Activated CD4-positive, alpha-beta T cell treated with anti-CD3 and anti-CD28 coated beads, Interleukin-2, amount 10 ng/mL, durations not matched to agents 24 days and 14 days (primary cell): ENCODE measurements at places on chromosomes 11 and 22. TPM values are rescaled to one million over a fixed set of nuclear protein-coding genes. Genes with fewer than 3 reads are reported as not detected.

GRCh38 chr11:61173456-61173855 lies 12.2 kb upstream of the VPS37C start:
- DNase-seq, result no peak

The CEND1 gene
- 3.8 and 4.2 TPM in 2 replicates for total RNA-seq

The GLB1L3 gene
- total RNA-seq, result 16.5 and 17.0 TPM in 2 replicates

- DNase-seq, result no peak
Measured at GRCh38 chr11:134596404-134596803, 184.4 kb upstream of the B3GAT1 start.
